ENCODE measurements at places on chromosomes 3 and 15.

GRCh38 chr3:174251681-174252080, 607.5 kb upstream of the NAALADL2 start:
- DNase-seq = no peak

DNA sequence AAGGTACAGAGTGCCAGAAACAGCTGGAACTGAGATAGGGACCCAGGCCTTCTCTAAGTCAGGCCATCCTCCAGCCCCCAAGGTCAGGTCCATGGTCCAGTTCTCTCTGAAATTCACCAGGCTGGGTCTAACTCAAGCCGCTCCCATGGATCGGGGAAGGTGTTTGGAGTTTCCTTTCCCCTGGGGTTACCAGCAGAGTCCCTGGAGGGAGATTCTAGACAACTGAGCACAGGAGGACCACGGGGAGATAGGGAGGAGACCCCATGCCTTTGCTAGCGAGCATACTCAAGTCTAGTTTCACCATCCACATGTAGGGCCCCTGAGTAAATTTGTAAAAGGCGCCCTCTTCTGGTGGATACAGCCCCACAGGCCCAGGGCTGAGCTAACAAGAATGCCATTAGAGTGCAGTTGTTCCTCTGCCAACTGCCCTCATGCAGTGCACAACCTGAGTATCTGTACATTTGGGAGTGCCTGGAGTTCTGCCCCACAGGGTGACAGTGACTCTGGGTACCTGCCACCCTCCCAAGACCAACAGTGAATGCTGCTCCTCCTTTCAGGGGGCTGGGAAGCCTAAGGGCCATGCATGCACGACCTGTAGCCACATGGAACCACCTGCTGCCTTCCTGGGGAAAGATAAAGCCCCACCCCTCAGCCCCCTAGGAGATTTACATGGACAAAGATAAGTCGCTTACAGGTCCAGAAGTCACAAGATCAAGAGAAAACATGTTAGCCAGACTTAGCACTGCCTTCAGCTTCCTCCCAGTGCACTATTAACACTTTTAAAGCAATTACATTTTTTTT, 89.0 kb downstream of the IQSEC1 start:
- peak; percentile 46 for DNase-seq

DNA sequence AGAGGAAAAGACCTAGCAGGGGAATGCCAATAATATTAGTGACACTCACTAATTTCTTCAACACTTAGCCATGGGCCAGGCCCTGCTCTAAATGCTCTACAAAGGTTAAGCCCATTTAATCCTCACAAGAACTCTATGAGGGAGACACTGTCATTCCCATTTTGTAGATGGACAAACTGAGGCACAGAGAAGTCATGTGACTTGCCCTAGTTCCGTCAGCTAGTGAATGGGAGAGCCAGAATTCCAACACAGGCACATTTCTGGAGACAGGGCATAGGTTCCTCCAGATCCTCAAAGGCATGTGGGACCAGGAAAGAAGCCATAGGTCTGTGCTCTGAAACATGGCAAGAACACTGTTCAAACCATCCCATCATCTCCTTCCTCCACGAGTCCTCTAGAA, 31.5 kb downstream of the LOXL1 start:
- DNase-seq = no peak

GRCh38 chr15:26516102-26516980, 256.5 kb downstream of the GABRB3 start:
- DNase-seq = no peak

Measured in NCI-H774 (cell line).